ENCODE measurements at places on chromosomes 11 and 22.
A peak's percentile ranks its signal among the peaks of the same experiment; 100 is the strongest.

GRCh38 chr11:118917481-118918127, 8.1 kb downstream of the BCL9L start:
- peak; percentile 84 for DNase-seq

GRCh38 chr11:66677599-66678375, at the start of gene RBM4B:
Gene RBM4B (minus strand): TSS chr11:66677887. CDS start chr11:66677079, 808 bp downstream.
- peak; percentile 62 for DNase-seq

- DNase-seq, result no peak
Observed at GRCh38 chr11:3838504-3838903, 2.3 kb downstream of the RHOG start.

DNA sequence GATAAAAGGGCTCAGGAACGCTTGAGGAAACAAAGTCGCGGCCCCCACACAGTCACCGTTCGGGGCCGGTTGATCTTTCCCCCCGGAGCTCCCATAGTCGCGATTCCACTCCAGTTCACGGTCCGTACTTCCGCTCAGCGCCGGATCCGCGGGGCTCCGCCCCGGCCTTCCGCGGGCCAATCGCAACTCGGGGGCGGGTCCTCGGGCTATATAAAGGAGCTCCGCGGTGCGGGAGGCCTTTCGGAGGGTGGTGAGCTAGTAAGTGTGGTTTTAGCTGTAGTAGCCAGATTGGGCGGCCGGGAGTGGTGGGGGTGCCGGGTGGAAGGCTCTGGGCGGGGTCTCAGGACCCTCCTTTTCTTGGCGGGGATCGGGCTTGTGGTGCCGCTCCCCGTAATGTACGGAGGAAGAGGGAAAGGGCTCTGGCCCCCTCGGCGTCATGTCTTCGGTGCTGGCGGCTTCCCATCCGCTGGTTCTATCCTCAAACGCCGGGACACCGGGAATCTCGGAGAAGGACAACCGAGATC, at the start of the genes C11orf98 and CSKMT:
Gene C11orf98, minus strand, starts transcription at position 136 of the 524 bp plus-strand sequence. Its CDS starts 41 bp downstream, at position 95.
Gene CSKMT, plus strand, starts transcription at position 238 of the 524 bp plus-strand sequence. CDS start 568 bp downstream, outside the sequence.
- peak; percentile 71 for DNase-seq

GRCh38 chr11:72334651-72335050, 90.7 kb upstream of the PHOX2A start:
- no peak for DNase-seq

DNA sequence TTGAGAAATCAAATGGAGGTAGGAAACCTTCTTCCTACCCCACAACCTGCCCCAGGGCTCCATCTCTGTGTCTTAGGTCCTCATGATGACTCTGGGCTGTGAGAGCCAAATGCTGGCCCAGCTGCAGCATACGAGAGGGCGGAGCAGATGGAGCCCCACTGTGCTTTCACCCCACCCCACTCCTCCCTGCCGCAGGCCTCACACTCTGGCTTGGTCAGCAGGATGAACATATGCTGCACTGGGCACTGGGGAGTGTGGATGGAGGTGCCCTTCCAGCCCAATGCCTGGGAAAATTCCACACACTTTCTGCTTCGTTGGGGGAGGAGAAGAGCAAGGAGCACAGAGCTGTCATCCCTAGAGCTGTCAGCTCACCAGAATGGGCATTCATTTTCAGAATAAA, 271.6 kb upstream of the CADM1 start:
- no peak for DNase-seq

DNA sequence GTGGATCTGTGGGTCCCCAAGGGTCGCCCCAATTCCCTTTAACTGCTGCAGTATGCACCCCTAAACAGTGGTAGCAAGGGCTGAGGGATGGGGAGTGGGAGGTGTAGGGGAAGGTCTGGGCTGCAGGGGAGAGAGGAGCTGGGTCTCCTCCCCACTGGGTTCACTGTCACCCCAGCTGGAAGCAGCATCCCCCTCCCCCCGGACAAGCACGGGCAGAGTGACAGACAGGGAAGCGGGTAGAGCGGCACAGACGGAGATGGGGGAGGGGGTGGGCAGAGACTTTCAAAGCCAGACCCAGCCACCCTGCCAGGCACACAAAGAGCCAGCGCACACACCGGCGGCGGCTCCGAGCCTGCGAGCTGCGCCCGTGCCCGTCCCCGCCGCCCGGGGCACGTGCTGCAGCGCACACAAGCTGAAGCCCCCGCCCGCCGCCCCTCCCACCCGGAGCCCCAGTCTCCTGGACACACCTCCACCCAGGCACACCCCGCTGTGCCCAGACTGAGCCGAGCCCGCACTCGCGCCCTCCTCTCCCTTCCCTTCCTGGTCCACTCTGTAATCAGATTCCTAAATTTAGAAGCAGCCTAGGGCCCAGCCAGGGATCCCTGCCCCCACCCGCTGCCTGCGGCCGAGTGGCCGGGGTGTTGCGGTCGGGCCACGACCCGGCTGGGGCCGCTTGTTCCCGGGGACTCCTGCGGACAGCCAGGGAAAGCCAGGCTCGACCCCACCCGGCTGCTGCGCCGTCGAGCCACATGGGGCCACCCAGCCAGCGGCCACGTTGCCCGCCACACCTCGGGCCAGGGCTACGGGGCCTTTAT, 935 bp upstream of the RCOR2 start:
- no peak for DNase-seq

DNA sequence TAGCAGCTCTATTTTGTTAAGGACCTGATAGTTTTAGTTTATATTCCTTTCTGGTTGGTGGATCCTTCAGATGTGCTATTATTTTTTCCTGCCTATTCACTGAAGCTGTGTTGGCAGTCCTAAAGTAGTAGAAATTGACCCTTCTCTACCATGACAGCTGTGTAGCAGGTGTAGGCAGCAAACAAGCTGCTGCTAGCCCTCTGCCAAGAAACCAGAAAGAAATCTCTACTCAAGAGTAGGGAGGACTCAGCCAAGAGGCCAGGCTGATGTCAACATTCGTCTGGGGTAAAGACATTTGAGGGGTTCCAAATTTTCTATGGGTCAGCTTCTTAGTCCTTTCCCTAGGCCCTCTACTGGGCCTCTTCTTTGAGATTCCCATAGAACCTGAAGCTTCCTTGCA, 51.2 kb downstream of the CSTF3 start:
- no peak for DNase-seq

DNA sequence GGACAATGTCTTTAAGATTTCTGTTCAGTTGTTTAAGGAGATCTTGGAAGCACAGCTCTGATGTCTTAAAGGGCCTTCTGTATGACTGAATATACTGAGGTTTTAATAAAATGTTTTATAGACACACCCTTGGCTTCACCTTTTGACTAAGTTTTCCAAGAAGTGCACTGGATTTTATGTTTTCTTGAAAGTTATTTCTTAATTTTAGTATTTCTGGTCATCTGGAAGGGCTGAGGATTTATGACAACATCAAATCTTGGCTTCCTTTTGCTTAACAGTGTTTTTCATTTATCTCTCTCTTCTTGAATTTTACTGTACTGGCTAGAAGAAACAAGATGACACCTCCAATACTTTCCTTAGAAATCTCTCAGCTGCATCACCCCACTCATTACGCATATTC, 2423.4 kb downstream of the LRRC4C start:
- DNase-seq, result no peak

- no peak for DNase-seq
Observed at GRCh38 chr22:26429458-26430286, 612 bp downstream of the ASPHD2 start.

GRCh38 chr11:93613231-93613831, 48.2 kb upstream of the CEP295 start:
- DNase-seq, result no peak

DNA sequence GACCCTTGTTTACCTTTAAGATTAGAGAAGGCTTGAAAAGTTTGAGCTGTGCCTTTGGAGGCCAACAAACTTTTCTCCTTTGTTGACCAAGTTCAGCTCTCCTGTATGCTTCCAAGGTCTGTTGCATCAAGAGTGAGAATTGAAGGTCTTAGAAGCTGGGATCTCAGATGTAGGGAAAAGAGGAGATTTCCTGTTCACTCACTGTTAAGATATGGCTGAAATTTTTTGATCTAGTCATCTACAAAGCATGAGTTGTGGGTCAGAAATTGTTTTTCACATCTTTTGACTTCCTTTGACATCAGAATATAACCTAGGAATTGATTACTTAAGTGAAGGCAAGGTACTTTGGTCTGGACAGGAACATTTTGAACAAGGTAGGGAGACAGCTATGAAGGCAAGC, 12.1 kb downstream of the OR51B4 start:
- DNase-seq, result no peak

GRCh38 chr11:67391304-67392182, at the start of gene RAD9A:
Gene RAD9A (plus strand): TSS chr11:67391986. CDS start chr11:67392045, 59 bp downstream.
- DNase-seq, result peak; percentile 47

DNA sequence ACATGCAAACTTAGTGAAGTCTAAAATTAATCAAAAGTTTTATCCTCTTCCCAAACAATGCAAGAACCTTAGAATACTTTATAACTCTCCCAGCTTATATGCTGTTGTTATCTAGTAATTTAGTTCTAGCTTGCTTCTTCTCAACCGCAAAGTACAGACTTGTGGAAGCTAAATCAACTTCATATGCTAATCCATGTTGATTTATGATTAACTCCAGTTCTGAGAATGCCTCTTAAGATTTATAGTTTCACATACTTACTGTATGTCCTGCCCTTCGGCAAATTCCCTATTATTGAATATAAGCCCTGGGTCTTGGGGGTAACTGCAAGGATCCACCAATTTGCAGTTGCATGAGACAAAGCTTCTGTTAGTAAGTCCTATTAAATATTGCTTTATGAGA, 17.6 kb upstream of the SLC35F2 start:
- no peak for DNase-seq

GRCh38 chr11:130181295-130182272, 22.0 kb downstream of the ST14 start:
- peak; percentile 59 for DNase-seq

- no peak for DNase-seq
Observed at GRCh38 chr11:33967451-33967850, 75.6 kb upstream of the LMO2 start.

DNA sequence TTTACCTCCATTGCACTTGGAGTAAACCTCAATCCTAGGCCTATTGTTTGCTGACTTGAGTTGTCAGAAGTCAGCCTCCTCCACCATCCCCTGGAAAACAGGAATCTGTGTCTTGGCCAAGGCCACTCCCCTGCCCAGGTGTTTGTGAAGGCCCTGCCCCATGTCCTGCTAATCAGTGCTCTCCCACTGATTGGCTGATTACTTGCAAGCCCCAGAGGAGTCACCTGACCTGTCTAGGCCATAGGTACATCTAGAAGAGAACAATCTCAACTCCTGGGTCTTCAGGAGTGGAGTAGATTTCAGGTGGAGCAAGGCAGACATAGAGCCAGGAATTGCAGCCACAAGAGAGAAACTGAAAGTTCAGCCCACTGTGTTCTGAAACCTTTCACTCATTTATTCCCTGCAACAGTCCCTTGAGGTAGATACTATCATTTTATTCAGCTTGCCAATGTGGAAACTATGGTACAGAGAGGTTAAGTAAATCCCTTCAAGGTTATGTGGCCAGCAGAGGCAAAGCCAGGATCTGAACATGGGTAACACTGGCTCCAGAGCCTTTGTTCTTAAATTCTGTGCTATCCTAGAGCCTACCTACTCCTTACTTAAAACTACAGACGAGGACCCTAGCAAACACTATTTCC, 10.4 kb downstream of the OAF start:
- no peak for DNase-seq

DNA sequence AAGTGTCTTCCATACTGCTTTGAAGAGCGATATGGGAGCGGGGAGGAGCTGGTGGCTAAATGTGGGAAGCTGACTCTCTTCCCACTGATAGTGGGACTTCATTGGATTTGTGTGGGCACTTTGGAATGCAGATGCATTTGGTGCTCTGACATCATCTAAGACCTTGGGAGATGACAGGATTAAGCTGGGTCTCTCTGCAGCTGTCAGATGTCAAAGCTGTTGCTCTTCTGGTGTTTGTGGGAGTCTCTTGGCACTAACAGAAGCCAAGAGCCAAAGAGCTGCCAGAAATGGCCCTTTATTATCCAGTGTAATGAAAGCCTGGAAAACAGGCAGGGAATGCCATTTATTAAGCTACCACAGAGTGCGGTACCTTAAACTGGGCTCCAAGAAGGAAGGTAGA, 20.6 kb downstream of the GRAMD1B start:
- DNase-seq, result no peak

GRCh38 chr22:43181321-43182076, 5.4 kb downstream of the TTLL12 start:
- DNase-seq, result no peak

- DNase-seq, result no peak
Observed at GRCh38 chr11:61762223-61762615, 9.8 kb downstream of the MYRF start.

- DNase-seq, result no peak
Observed at GRCh38 chr22:49959782-49960158, 802 bp upstream of the PIM3 start.

- peak; percentile 45 for DNase-seq
Observed at GRCh38 chr11:109940816-109941215, 152.4 kb upstream of the ZC3H12C start.

GRCh38 chr22:39230261-39231196, 14.3 kb downstream of the PDGFB start:
- no peak for DNase-seq

DNA sequence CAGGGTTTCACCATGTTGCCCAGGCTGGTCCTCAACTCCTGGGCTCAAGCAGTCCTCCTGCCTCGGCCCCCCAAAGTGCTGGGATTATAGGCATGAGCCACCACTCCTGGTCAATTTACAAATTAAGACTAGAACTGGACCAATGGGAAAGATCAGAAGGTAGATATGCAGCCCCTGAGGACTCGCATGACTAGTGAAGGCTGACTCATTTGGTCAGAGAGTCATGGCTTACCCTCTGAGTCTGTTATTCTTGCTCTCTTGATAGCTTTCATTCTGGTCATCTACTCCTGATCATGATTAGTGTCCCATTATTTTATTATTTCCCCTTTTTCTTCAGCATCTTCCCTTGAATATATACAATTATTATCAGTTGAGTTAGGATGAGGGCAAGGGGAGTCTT, 2.7 kb upstream of the LDHAL6A start:
- DNase-seq, result no peak

- DNase-seq, result no peak
Observed at GRCh38 chr22:26463101-26463661, 20.4 kb downstream of the HPS4 start.

DNA sequence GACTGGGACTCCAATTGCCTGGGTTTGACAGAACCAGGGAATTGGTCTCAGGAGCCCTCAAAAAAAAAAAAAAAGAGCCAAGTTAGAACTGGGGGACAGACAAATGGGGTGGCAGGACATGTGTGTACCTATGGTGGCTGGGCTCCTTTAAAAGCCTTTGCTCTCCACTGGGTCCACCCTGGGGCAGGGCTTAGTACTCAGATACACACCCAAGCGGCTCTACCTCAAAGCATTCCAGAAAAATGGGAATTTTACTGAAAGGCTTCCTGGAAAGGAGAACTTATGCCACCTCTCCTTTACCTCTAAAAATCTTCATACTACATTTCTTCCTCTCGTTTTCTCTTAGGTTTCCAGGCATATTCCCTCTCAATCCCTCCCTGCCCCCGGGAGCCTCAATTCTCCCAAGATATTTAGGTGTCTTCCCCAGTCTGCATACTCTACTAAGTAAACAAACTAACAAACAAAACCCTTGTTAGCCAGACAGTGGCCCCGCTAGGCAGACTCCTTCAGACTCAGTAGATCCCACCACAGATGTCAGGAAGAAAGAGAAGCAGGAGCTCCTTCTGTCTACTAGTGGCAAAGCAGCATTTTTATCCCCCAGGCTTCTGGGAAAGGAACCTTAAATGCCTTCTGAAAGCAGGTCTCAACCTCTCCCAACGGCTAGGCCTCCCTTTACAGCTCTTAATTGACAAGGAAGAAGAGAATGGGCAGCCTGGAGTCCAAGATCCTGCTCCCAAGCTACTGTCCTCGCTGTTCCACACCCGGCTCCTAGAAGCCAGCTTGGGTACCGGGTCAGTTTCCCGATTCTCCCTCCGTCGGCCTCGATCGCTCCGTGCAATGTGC, 653 bp downstream of the PCSK7 start:
- DNase-seq, result no peak
